ENCODE measurements at places on chromosomes 11 and 22.
A peak's percentile ranks its signal among the peaks of the same experiment; 100 is the strongest.

GRCh38 chr11:132466983-132467382 is 1065.3 kb downstream of the OPCML start:
- no peak for DNase-seq

GRCh38 chr11:7690648-7691047 is 15.6 kb downstream of the OVCH2 start:
- no peak for DNase-seq

DNA sequence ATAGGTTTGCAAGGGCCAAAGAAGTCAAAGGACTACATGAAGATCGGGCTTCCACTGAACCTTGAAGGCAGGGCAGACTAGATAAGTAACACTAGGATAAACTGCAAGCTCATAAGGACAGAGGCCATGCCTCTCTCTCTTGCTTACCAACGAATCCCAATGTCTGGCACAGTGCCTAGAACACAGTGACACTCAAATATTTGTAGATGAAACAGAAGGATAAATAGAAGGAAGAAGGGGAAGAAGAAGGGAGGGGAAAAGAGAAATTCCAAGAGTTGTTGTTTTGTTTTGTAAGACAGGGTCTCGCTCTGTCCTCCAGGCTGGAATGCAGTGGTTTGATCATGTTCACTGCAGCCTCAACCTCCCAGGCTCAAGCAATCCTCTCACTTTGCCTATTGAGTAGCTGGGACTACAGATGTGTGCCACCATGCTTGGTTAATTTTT is 26.9 kb downstream of the SIK3 start:
- DNase-seq = no peak

DNA sequence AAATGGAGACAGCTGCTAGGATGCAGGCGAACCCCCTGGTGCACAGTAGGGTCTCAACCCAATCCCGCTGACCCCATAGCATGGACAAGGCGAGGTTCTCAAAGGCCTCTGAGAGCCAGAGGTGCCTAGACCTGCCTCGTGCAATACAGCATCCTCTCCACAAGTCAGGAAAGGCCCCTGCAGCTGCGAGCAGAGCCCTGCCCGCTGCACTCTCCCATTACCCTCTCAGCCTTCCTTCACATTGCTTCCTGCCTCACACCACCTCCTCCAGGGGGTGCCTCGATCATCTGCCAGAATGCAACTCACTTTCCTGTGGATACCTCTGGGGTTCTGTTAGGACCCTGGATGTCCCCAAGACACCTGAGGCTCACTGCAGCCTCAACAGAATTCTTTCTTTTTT is 42.8 kb upstream of the TCF20 start:
- no peak for DNase-seq

DNA sequence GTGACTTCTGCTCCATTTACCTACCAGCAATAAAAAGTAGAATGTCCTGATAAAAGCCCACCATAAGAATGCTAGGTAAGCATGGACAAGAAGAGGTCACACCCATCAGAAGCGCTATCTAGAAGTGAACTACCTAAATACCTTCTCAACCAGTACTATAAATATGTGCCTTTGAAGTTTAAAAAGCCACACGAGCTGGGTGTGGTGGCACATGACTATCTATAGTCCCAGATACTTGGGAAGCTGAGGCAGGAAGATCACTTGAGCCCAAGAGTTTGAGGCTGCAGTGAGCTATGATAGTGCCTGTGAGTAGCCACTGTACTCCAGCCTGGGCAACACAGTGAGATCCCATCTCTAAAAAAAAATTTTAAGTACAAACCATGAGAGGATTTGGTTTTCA is 66.7 kb downstream of the PACSIN2 start:
- DNase-seq = no peak

DNA sequence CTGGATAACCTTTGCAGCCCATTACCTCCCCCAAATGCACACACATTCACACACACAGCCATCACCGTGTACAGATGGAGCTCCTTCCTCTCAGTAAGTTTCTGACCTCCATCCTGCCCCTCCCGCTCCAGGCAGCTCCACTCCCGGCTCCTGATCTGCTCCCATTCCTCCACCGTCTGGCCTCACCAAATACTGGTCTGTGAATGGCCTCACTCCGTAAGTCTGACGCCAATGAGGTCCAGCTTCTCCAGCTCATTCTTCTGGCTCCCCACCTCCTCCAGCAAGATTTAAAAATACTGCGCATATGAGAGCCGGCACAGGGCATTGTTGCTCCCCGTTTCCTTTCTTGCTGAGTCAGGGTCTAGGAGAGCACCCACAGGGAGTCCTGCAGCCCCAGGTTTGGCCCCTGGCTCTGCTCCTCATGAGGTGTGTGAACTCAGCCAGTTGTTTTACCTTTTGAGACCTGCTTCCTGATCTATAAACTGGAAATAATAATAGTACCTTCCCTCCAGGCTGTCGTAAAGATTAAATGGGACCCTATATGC is 14.0 kb upstream of the TUB start:
- no peak for DNase-seq

- no peak for DNase-seq
Observed at GRCh38 chr11:33894398-33894746, 2.5 kb upstream of the LMO2 start.

GRCh38 chr11:21631991-21632390 is 560.9 kb upstream of the ANO5 start:
- DNase-seq = no peak

DNA sequence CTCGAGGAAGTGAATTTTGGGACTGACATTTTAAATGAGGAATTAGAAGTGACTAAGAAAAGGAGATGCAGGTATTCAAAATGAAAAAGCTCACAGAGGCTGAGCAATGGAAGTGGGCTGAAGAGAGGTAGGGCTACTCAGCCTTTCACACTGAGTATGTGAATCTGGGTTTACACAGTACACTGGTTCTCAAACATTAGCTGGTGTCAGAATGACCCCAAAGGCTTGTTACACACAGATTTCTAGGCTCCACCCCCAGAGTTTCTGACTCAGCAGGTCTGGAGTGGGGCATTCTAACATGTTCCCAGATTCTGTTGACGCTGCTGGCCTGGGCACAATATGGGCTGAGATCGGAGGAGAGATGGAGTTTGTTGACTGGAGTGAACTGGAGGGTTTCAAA is 32.8 kb downstream of the CADM1 start:
- no peak for DNase-seq

GRCh38 chr11:64844330-64845128 is at the start of gene CDC42BPG:
TSS of gene CDC42BPG (minus strand) at chr11:64844653. CDS start at chr11:64844569, 84 bp downstream.
- peak; percentile 69 for DNase-seq

DNA sequence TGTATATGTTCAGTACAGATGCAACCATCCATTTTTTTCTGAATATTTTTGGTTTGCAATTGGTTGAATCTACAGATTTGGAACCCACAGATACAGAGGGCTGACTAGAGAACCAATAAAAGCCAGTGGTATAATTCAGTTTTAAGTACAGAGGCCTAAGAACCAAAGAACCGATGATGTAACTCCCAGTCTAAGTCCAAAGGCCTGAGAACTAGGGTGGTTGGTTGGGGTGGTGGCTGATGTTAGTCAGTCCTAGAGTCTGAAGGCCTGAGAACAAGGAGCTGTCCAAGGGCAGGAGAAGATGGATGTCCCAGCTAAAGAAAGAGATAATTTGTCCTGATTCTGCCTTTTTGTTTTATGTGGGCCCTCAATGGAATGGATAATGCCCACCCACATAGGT is 48.7 kb upstream of the LIN7C start:
- DNase-seq = no peak

- no peak for DNase-seq
Observed at GRCh38 chr22:42745118-42745517, 24.4 kb upstream of the A4GALT start.

GRCh38 chr11:113243696-113244095 is 70.7 kb upstream of the TTC12 start:
- DNase-seq = no peak

GRCh38 chr11:45679806-45680205 is 14.4 kb upstream of the CHST1 start:
- no peak for DNase-seq

- no peak for DNase-seq
Observed at GRCh38 chr22:20086101-20086599, 6.1 kb downstream of the DGCR8 start.

- no peak for DNase-seq
Observed at GRCh38 chr11:117733316-117733715, 63.7 kb downstream of the DSCAML1 start.

- DNase-seq = no peak
Observed at GRCh38 chr11:28860893-28861292, 752.7 kb downstream of the METTL15 start.

- DNase-seq = no peak
Observed at GRCh38 chr22:38204784-38205183, 3.0 kb downstream of the MAFF start.

All from activated naive CD4-positive, alpha-beta T cell treated with Interleukin-2 at 50 U/mL for 16 hours (primary cell).